Naive thymus-derived CD8-positive, alpha-beta T cell (primary cell): ENCODE measurements at places on chromosomes 1 and 21.
A peak's percentile ranks its signal among the peaks of the same experiment; 100 is the strongest.

- no peak for DNase-seq
Observed at GRCh38 chr1:210496063-210496462, 167.4 kb downstream of the HHAT start.

DNA sequence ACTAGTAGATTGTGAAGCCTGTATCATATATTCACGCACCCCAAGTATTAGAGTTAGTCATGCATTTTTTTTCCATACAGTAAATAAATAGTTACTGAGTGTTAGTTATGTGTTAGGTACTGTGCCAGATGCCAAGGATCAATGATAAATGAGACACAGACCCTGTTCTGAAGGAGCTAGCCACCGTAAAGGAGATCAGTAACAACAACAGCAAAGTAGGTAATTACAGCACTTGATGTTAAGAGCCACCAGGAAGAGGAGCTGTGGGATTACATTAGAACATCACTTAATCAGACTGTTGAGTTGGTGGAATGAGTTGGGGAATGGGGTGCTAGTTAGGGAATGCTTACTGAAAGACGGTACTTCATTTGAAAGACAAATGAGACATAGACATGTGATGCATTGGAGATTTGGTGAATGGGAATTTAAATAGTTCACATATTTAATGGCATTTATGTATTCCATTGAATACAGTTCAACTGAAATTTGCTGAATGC is 21.0 kb downstream of the PRKAA2 start:
- DNase-seq, result no peak

DNA sequence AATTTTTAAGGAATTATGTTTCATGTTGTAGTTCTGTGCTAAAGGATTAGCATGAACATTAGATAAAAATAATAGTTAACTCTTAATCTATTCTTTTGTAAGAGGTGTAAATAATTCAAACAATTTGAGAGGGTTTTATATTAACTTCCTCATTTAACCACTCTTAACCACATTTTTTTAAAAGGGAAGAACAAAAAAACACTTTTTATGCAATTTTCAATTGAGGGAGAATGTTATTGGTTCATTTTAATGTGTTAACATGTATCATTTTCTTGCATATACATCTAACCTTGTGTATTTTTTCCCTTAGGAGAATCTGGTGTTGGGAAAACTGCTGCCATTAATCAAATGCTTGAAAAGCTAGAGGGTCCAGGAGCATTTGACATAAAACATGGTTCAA is 169.0 kb downstream of the LBR start:
- no peak for DNase-seq

GRCh38 chr1:51558375-51558924 is 39.4 kb upstream of the EPS15 start:
- no peak for DNase-seq

- DNase-seq, result no peak
Observed at GRCh38 chr1:81305997-81306452, 494.7 kb upstream of the ADGRL2 start.

GRCh38 chr1:245133995-245134715 is 20.6 kb upstream of the KIF26B start:
- no peak for DNase-seq

- DNase-seq, result no peak
Observed at GRCh38 chr1:156241311-156241811, 623 bp upstream of the BGLAP start.

DNA sequence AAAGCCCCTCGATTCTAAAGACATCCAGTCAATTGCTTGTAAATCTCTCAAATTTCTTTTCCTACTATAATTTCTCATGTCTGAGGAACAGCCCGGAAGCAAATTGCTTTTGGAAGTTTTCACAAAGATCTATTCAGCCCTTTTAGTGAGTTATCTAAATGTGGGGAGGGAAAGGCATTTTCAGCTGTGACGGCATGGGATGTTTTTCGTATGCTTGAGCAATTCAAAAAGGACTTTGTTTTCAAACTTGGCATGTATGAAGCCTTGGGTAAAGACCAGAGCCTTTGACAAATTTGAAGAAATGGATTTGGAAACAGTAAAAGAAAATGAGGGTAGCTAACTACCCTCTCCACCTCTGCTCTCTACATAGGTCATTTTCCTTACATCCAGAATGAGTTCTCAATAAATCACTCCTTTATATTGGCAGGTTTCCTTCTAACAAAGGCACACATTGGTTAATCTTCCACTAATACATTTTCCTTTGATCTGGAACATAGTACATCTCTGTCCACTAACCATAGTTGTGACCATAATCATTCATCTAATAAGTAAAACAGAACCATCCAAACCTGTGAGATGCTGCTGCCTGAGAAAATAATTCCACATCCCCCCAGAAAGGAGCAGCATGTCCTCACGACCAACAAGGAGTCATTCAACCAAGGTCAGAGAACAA is 66.1 kb upstream of the ADAM30 start:
- no peak for DNase-seq

GRCh38 chr1:119108988-119109387 is 31.5 kb downstream of the WARS2 start:
- DNase-seq, result no peak

- no peak for DNase-seq
Observed at GRCh38 chr1:216896146-216896545, 172.9 kb upstream of the ESRRG start.

DNA sequence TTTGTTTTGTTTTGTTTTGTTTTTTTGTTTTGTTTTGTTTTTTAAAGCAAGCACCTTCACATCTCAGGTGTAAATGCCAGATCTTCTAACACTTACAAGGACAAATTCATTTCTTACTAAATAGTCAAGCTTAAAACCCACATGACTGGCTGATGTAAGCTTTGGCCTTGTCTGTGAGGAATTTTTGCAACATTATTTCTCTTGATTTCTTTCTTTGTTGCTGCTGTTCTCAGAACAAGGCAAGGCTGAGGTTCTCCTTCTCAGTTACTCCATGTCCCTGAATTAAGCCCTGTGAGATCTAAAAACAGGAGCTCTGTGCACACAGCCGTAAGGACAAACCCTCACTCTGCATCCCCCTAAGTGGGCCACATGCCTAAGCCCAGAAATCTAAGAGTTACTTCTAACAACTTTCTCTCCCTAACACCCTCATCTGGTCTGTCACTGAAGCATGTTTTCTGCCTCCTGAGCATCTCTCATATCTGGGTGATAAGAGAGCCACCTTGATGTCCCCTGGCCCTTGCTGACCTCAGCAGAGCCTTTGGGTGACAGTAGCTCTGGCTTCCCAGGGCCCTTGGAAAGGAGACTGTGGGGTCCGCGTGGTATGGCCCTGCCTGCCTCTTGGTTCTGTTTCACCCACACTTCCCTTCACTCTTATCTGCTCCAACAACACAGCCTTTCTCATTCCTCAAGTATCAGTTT is 81.2 kb upstream of the HOOK1 start:
- no peak for DNase-seq

DNA sequence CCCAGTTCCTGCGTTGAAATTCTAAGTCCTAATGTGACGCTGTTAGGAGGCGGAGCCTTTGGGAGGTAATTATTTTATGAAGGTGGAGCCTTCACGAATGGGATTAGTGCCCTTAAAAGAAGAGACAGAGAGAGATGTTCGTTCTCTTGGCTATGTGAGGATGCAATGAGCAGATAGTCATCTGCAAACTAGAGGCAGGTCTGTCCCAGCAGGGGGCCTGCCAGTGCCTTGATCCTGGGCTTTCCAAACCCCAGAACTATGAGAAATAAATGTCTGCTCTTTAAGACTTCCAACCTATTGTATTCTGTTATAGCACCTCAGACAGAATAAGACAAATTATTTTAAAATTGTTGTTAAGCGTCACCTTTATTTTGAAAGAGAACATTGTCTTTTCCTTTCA is 123.1 kb upstream of the KCNJ6 start:
- no peak for DNase-seq

DNA sequence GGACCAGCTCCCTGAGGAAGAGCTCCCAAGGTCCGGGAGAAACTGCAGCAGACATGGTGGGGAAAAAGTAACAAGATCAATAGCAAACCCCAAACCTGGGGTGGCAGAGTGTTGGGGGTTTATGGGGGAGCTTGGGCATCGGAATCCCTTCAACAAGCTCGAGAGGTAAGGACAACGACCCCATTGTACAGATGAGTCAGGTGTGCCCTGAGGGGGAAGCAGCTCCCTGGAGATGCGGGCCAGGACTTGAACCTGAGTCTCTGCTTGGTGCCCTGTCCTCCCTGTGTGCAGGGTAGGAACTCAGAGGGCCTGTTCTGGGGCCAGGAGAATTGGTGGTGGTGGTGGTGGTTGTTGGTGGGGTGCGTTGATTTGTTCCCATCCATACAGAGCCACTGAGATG is 125.4 kb downstream of the PTPRU start:
- DNase-seq, result no peak

DNA sequence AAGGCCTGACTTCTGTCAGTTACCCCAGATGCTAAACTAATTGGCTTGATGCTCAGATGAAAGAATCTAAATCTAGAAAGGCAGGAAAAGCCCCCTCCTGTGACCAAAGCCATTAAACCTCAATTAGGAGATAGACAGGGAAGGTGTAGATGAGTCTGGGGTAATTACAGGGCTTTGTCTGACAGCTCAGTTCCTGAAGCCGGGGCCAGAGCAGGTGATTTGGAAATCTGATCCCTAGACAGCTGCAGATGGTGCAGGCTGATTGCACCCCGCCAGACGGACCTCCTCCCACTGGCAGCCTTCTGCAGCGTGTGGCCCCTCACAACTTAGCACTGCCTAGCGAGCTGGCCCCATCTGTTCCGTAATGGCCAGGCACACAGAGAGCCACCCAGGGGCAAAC is 395.1 kb downstream of the HLX start:
- no peak for DNase-seq

DNA sequence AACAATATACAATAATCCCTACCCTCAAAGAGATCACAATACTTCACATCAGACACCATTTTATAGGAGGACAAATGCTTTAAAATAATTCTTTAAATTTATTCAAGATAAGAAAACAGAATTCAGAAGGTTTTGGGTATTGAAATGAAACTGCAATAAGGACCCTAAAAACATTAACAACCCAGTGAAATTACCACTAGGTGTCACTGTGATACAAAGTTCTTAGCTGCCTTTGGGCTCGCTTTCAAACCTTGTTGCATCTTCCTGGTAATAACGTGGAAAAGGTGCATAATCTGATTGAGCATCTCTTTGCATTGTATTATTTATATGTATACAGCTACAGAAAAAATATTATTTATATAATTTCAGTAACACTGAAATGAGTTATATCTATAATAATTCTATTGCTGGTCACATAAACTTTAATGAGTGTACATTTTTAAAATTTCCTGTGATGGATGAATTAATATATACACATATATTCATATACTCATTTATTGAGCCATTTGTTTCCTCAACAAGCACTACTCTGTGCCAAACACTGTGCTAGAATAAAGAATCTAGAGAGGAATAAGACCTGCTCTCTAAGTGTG is 185.2 kb downstream of the FAF1 start:
- DNase-seq, result no peak

DNA sequence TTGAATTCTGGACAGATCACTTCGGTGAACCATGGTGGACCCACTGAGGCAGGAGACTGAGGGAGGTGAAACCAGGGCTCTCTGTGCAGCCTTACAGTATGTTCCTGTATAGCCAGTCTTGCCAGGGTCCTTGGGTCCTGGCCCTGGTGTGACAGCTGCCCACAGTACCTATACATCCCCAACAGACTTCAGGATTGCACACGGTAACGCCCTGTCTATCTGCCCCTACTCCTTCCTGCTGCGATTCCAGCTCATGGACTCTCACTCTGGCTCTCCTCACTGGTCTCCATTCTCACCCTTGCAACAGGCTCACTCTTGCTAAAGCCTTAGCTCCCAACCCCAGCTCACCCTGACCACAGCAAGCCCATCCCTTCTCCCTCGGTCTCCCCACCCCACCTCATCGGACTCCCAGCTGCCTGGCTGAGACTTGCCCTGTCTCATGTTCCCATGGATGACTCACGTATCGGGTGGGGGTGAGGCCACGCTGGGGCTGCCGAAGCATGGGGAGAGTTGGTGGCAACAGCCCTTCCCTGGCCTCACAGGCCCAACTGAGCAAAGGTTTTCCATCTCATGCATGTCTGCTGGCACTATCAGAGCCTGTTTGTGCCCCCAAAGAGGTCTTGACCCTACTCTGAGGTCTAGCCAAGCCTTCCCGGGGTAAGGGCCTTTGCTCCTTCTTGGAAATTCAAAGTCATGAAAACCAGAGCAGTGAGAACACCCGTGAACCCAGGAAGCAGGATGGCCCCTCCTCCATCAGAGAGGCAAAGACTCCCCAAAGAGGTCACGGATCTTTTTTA is 7.1 kb downstream of the PHLDA3 start:
- DNase-seq, result no peak

DNA sequence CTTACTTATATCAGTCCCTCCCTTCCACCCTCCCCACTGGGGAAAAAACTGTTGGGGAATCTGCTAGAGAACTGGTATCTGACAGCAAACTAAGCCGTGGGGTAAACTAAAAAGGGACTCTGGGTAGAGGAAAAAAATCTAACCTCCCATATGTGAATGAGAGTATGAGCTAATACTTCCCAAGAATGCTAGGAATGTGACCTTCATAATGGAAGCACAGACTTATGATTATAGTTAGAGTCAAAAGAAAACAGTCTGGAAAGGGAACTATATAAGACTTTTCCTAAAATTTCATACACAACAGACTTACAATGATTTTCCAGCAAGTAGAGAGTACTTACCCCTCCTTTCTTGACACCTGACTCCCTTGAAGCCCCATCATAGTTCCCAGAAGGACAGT is 23.0 kb upstream of the RBBP5 start:
- no peak for DNase-seq

GRCh38 chr1:110083866-110084226 is 13.4 kb upstream of the ALX3 start:
- no peak for DNase-seq

- no peak for DNase-seq
Observed at GRCh38 chr1:175157200-175157599, 35.4 kb downstream of the KIAA0040 start.

GRCh38 chr1:30909365-30910068 is 959 bp upstream of the SDC3 start:
- no peak for DNase-seq

DNA sequence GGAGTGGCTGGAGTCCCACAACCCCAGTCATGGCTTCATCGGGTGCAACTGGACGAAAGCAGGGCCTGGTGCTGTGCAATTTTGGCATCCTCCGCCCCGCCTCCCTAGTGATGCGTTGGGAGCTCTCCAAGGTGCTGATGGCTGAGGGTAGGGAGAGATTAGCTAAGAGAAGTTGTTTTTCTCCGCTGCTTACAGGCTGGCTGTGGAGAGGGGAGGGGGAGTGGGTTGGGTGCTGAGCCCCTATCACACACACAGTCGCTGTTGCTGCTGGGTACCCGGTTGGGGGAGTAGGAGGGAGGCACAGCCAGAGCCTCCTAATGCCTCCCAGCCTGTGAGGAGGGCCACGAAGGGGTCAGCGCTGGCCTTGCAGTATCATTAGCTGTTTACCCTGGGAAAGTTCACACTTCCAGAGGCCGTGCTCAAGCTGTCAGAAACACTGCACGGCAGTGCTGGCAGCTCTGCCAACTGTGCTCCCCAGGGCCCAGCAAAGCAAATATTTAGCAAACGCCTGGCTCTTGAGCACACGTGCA is 110.0 kb downstream of the GRIK3 start:
- peak; percentile 2 for DNase-seq
